Uterus (tissue), 4 donors: ENCODE measurements at places on chromosomes 1 and 21.
A peak's percentile ranks its signal among the peaks of the same experiment; 100 is the strongest.

DNA sequence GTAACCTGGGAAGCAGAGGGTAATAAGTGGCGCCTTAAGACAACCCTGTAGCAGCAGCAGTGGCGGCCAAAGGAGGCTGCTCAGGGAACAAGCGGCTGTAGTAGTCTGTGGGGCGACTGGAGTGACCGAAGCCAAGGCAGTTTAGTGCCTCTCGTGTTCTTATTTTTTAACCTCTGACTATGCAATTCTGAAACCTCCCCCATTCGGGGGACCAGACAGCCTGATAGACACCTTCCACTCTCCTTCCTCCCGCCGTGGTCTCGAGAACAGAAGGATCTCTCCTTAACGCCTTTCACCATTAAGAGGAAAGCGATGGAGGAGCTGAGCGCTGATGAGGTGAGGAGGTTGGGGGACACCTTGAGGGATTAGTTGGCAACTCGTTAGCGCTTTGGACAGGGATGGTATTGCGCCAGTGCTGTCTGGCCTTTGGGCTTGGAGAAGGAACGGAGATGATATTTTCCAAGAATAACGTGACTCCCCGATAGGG, 644 bp downstream of the UBE4B start:
- no peak for DNase-seq

- DNase-seq: no peak
These were observed 73.9 kb upstream of the VTCN1 start for GRCh38 chr1:117284399-117285215.

DNA sequence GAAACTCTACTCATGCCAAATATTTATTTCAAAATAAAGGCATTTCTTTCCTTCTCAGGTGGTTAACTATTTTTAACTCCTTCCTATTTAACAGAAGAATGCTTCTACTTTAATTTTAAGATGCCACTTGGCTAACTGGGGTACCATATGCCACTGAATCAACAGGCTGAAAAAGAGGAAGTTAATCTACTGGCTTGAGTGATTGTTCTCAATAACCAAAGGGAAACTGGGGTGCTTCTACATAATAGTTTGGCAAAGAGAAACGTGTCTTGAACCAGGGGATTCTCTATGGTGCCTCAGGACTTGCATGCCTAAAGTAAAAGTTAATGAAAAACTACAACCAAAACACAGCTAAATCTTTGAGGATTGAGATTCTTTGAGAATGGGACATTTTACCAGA, 142.6 kb downstream of the DENND1B start:
- no peak for DNase-seq

DNA sequence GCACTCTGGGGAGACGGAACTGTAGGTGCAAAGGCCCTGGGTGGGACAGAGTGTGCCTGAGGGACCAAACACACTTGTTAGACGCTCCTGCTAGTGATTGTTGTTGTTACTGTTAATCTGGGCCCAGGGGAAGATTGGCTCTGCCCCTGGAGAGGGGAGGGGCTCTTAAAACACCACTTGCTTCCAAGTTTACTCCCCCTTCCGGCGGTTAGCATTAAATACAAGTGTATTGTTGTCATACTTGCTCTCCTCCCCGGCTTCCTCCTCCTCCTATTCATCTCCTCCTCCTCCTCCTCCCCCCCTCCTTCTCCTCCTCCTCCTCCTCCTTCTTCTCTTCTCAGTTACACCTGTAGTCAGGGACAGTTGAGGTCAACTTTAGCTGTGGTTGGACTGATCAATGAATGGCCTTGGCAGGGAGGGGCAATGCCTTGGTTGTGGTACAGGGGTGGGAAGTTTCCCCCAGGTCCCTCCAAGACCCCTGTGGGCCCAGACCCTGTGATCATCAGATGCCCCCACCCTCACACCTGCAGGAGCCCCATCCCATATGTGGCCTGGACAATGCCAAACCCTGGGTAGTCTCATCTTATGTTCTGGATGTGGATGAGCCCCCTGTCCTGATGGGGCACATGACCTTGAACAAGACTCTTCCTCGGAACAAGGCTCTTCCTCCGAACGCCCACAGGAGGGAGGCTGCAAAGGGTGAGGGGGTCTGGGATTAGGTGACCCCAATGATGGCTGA, 217.3 kb downstream of the PTPRU start:
- peak; percentile 41 for DNase-seq

DNA sequence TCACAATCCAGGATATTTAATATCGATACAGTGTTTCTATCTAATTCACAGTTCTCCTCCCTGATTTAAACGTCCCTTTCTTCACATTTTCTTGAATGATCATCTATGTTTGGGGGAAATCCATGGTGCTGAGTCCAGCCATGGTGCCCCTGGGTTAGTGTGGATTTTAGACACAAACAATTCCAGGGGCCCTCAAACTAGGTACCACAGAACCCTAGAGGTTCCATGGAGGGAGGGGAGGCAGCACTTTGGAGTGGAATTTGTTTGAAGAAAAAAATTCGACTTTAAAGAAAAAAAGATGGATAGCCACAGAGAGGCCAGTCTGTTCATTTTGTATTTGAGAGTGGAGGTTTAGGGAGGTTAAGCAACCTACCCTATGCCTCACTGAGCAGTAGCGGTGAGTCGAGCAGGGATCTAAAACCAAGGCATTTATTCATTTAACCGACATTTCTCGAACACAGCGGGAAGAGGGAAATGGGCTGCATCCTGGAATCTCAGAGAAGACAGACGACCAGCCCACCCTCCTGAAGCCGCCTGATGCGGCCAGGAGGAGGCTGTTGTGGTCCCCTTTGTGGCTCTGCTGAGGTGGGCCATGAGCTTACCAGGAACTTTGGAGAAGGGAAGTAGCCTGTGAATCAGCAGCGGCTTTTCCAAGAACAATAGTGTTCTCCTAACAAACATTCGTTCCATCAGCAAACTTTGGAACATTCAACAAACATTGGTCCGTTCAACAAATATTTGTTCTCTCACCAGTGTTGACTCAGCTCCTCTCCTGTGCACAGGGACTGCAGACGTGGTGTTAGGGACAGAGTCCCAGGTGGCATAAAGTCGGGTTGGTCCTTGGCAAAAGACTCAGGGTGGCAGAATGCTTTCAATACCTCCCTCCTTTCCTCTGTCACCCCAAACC, 103.5 kb upstream of the ZBTB40 start:
- DNase-seq: no peak

GRCh38 chr1:223084464-223084866, 58.6 kb downstream of the TLR5 start:
- DNase-seq: peak; percentile 55

DNA sequence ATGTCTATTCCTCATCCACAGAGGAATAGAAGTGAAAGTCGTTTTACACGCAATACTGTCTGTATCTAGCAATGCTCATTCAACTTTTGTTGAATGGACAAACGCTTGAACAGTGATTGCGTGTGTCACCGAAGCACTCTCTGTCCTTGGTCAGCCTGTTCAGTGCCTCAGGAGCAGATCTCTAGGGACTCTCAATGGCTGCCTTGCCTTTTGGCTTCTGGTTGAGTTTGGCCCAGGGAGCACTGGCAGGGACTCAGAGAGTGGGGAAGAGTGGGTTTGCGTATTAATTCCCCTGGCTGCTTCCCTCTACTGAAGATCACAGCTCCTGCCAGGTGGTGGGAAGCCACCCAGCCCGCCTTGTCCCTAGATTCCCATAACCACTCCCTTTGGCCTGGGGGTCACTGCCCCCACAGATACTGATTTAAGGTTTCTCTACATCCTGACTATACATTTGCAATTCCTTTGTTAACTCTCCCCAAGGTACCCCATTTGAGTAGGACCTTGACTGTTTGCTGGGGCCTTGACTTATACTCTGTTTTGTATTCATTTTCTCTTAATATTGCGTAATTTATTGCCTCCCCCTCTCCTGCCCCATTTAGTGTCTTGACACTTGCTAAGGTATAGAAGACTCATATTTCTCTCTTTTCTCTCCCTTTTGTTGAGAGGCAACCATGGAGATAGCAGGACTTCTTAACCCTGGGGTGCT, 61.7 kb upstream of the USP24 start:
- no peak for DNase-seq

DNA sequence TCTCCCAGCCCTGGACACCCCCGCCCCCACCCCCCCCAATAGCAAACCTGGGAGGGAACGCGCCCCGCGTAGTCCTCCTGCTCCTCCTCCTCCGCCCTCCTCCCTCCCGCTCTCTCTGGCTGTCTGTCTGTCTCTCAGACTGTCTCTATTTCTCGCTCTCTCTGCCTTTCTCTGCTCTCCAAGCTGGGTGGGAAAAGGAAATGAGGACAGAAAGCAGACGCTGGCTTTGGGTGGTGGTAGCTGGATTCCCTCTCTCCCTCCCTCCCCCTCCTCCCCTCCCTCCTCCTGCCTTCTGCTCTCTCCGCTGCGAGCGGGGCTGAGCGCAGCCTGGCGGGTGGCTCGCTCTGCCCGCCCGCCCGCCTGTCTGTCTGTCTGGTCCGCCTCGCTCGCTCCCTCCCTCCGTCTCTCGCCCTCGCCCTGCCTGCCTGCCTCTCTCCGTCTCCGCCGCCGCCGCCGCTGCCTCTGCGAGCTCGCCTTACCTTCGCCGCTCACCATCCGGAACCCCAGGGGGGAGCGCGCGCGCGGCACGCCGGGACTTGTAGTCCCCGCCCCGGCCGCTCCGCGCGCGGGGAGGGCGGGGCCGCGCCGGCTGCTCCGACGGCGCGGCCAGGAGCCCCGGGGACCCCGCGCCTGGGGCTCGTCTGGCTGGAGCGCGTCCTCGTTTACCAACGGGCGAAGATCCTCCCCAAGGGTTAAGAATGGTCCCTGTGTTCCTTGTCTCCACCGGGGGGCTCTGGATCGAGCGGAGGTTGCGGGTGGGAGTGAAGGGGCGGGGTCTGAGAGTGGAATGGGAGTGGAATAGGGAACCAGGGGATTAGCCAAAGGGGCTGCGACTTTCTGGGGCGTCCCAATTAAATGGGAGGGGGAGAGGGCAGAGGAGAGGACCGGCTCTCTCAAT, at the start of gene AHDC1:
TSS of gene AHDC1 (minus strand) at position 464 of the 898 bp plus-strand sequence. CDS start 52,029 bp downstream, outside the sequence.
- DNase-seq: peak; percentile 91

GRCh38 chr1:93815366-93816110, 63.5 kb downstream of the DNTTIP2 start:
- DNase-seq: no peak

DNA sequence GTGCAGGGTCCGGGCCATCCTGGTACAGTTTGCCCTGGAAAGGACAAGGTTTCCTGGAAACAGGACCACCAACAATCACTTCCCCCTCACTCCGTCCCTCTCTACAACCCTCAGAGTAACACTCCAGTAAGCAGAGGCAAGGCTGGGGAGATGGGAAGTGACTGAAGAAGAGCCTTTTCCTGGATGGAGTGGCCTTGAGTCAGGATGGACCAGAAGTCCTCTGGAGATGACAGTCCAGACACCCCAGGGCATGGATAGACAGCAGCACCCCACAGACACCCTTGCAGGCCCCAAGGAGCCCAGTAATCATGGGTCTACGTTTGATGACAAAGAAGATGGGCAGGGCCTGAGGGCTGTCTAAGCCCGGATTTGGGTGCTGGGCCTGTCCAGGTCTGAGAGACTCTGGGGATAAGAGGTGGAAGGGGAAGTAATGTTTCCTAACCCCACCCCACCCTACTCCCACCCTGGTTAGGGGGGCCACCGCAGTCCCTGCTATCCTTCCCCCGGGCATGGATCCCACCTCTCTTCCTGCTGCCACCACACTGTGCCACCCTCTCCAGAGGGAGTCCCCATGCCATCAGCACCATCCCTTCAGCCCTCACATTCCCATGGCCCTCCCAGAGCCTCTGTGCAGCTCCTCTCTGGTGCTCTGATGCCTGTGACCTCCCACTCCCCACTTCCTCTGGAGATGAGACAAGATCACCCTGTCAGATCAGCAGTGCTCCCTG, 7.2 kb upstream of the S100A8 start:
- DNase-seq: no peak

GRCh38 chr1:165873481-165873880, 46.1 kb downstream of the UCK2 start:
- no peak for DNase-seq

GRCh38 chr1:4176841-4177240, 276.8 kb upstream of the C1orf174 start:
- no peak for DNase-seq

GRCh38 chr1:119010201-119010600, 22.1 kb upstream of the TBX15 start:
- DNase-seq: no peak

GRCh38 chr1:25725482-25725881, 74.5 kb upstream of the SELENON start:
- no peak for DNase-seq

DNA sequence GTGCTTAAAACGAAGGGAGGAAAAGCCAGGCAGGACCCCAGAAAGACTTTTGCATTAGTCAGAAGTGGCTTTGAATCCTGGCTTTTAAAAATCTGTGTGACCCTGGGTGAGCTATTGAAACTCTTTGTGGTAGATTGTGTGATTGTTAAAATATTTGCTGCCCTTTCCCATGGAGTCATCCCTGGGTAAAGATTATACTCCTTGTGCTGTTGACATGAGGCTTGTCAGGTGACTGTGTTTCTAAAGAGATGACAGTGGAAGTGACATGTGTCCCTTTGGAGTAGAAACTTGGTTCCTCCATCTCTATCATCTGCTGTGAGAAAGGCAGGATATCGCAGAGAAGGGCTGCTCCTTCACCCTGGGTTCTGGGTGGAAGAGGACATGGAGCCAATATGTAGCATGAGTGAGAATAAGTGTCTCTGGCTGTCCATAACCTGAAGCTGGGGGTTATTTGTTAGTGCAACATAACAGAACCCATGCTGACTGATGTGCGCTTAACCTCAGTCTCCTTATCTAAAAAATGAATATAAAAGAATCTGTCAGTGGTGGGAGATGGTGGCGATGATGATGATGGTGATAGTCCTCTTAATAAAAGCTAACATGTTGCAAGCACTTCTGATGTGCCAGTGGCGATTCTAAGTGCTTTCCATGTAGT, 187.6 kb downstream of the RHOU start:
- DNase-seq: no peak

DNA sequence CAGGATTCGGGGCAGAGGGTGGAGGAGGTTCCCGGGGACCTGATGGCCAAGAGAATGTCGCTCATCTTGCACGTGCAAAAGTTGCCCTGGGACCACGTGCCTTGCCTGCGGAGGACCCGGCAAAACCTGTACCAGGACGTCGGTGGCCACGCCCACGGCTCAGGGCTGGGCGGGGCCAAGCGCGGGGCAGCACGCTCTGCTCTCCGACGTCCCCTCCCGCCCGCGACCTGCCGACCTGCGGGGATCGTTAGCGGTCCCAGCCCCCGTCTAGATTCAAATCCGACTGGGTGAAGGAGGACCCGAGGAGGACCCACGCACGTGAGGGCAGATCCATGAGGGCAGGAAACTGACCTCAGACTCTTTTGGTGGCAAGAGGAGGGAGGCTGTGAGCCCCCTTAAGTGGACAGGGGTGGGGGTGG, at the start of gene C1orf167:
TSS of gene C1orf167 (plus strand) at position 206 of the 419 bp plus-strand sequence. CDS start 2,208 bp downstream, outside the sequence.
- no peak for DNase-seq

GRCh38 chr1:187641463-187641862, 812.7 kb downstream of the PLA2G4A start:
- no peak for DNase-seq

- peak; percentile 91 for DNase-seq
These were observed at the start of gene MAP7D1 for GRCh38 chr1:36155408-36156328. Gene MAP7D1, plus strand, starts transcription at chr1:36156160. Its CDS starts 258 bp downstream, at chr1:36156418.
